ENCODE measurements at places on chromosomes 12 and 14. TPM values are rescaled to one million over a fixed set of nuclear protein-coding genes. Genes with fewer than 3 reads are reported as not detected.

RIPK3 gene
- total RNA-seq = 18.0 TPM

MBD6 gene
- total RNA-seq = 14.8 TPM

LMBR1L gene
- total RNA-seq = 44.1 TPM

GRCh38 chr12:60159761-60160160, 563.9 kb downstream of the SLC16A7 start:
- no peak for DNase-seq

- no peak for DNase-seq
Measured at GRCh38 chr14:51847489-51847796, 13.0 kb upstream of the GNG2 start.

GRCh38 chr14:97709552-97709951, 912.4 kb downstream of the VRK1 start:
- no peak for DNase-seq

GRCh38 chr14:73462815-73463214, 4.5 kb upstream of the NUMB start:
- DNase-seq = no peak

DNA sequence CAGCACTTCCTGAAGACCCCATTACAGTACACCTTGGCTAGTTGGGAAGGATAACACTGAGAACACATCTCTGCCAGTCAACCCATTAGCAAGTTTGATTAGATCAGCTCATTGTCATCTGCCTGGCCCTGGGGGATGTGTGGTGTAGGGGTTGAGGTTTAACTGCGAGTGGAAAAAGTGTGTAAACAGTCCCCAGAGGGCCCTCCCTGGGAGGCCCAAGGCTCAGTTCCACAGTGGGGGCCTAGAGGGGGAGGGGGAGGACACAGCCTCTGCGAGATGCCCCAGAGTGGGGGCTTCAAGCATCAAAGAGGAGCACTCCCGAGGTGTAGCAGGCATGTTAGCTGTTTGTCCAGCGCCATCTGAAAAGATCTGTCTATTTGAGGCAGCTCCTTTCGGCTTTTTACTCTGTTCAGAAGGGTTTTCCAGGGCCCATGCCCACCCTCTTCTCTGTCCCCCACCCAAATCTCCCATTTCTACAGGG, 344 bp downstream of the LPAR5 start:
- no peak for DNase-seq

DNA sequence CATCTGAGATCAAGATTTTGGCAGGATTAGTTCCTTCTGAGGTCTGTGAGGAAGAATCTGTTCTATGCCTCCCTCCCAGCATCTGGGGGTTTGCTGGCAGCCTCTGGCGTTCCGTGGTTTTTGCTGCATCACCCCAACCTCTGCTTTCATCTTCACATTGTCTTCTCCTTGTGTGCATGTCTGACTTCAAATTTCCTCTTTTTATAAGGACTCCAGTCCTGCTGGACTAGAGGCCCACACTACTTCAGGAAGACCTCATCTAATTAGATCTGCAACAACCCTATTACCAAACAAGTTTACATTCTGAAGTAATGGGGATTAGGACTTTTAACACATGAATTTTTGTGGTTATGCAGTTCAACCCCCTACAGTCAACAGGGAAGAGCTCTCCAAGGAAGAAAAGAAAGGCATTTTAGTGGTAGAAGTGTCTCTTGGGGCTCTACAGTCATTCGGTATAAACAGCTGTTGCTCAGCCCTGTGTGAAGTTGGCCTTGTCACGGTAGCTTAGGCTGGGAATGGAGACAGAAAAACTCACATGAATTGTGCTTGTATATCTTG, 89.7 kb downstream of the CAND1 start:
- no peak for DNase-seq

- DNase-seq = no peak
Measured at GRCh38 chr14:63383776-63384367, 65.1 kb upstream of the GPHB5 start.

- no peak for DNase-seq
Measured at GRCh38 chr12:76462668-76463224, 96.8 kb downstream of the OSBPL8 start.

GRCh38 chr12:16330560-16330959, 16.9 kb upstream of the MGST1 start:
- no peak for DNase-seq

GRCh38 chr12:13581031-13581430, 384.5 kb downstream of the EMP1 start:
- no peak for DNase-seq

- DNase-seq = no peak
Measured at GRCh38 chr12:11657511-11657910, 8.0 kb downstream of the ETV6 start.

GRCh38 chr12:12560587-12561370, 1.9 kb downstream of the DUSP16 start:
- DNase-seq = no peak

- no peak for DNase-seq
Measured at GRCh38 chr14:45051180-45051579, 32.7 kb upstream of the PRPF39 start.
